ENCODE measurements at places on chromosomes 2 and 18.
A peak's percentile ranks its signal among the peaks of the same experiment; 100 is the strongest.

- DNase-seq, result no peak
Observed at GRCh38 chr2:173959358-173959884, 5.8 kb downstream of the SP3 start.

DNA sequence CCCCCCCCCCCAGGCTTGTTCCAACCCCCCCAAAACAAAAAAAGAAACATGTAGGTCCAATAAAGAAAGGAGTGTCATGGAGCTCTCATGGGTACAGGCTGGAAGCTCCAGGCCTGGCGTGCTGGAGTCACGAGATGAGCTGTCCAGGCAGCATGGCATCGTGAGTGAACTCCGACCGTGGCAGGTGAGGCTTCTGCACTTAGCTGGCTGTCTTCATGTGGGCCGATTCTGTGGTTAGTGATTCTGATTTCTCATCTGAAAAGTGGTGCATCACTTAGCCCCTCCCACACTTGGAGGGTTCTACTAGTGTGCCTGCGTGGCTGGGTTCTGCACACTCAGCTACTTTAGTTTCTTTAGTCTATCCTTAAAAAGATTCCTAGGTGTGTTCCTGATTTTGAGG, 126.4 kb upstream of the MGAT5 start:
- peak; percentile 78 for DNase-seq

GRCh38 chr18:35185771-35186170, 55.1 kb upstream of the ZNF397 start:
- DNase-seq, result no peak

GRCh38 chr2:21155365-21156136, 31.8 kb downstream of the TDRD15 start:
- DNase-seq, result no peak

- DNase-seq, result no peak
Observed at GRCh38 chr2:43149482-43150107, 76.8 kb downstream of the ZFP36L2 start.

DNA sequence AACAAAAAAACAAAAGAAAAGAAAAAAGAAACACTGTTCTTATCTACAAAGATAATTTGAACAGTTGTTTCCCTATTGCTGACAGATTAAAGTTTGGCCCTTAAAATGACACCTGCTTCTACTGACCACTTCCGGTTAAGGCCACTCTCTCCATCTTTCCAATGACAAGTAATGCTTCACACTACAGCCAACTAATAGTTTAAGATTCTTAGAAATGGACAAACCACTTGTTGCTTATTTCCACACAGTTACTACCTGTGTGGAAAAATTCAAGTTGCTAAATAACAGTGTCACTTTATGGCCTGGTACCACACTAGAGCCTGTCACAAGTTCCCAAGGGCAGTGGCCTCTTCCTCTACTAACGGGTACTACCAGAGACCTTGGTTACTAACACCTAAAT, 2.4 kb downstream of the TMEM185B start:
- DNase-seq, result peak; percentile 29

DNA sequence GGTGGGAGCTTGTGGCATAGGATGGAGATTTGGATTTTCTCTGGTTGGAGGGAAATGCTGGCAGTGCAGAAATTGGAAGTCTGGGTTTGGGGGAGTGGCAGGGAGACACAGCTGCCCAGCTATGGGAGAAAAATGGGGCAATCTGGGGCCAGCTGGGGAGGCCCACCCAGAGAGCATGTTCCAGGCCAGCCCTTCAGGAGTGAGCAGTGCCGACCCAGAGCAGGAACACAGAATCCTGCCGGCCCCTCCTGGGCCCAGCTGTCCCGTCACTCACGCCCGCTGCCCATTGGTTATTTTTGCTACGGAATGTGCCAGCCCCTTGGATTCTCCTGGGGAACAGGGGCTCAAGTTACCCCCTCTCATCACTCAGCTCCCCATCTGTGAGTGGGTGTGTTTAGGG, 4.9 kb downstream of the SPEG start:
- no peak for DNase-seq

GRCh38 chr18:13216711-13217465, 1.7 kb upstream of the LDLRAD4 start:
- DNase-seq, result peak; percentile 79

GRCh38 chr18:55220523-55220922, 261.3 kb upstream of the CCDC68 start:
- no peak for DNase-seq

DNA sequence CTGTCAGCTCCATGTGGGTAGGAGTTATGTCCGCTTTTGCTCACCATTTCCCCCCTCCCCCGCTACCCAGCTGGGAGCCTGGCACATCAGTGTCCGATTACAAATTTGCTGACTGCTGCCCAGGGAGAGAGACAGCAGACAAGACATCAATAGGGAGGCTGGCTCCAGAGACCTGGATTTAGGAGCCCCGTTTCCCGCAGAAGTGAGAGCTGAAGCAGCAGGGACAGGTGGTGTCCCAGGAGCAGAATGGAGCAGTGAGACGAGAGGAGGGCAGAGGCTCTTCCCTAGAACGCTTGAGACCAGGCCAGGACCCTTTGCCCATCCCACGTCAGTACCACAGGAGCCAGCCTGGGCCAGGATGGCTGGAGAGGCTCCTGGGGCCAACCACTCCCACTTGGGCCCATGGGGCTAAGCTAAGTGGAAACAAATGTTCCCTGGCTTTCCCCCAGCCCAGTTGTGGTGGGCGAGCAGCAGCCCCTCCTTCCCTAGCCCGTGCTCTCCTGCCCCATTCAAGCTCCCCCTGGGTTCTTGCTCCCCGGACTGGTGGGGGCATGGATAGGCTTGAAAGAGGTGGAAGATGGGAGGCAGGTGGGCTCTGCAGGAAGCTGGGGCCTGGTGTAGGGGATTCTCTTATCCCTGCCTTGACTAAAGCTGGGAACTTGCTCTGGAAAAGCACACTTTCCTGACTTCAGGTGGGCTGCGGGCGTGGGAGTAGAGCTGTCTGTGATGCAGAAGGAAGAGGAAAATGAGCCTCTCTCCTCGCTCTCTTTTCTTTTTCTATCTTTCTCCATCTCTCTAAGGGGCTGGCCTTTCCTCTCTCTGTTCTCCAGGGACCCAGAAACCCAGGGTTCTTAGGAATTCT, 4.1 kb upstream of the WNT6 start:
- DNase-seq, result peak; percentile 47

DNA sequence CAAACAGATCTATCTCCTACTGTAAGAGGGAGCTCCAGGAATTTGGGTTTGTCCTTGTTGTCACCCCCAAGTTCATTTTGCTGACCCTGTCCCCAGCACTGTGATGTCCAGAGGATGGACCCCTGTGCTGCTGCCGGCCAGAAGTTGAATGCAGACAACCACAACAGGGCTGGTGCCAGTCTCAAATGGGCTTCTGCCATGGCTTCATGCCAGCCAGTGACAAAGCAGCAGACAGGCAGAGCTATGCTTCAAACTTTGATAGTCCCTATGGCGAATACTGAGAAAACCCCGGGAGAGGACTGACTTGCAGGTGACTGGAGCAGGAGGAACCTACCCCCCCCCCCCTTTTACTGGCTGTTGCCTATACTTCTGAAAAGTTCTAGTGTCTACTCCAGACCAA, 3.2 kb downstream of the SMAD7 start:
- no peak for DNase-seq

GRCh38 chr18:46693996-46694395, 37.0 kb upstream of the LOXHD1 start:
- no peak for DNase-seq

DNA sequence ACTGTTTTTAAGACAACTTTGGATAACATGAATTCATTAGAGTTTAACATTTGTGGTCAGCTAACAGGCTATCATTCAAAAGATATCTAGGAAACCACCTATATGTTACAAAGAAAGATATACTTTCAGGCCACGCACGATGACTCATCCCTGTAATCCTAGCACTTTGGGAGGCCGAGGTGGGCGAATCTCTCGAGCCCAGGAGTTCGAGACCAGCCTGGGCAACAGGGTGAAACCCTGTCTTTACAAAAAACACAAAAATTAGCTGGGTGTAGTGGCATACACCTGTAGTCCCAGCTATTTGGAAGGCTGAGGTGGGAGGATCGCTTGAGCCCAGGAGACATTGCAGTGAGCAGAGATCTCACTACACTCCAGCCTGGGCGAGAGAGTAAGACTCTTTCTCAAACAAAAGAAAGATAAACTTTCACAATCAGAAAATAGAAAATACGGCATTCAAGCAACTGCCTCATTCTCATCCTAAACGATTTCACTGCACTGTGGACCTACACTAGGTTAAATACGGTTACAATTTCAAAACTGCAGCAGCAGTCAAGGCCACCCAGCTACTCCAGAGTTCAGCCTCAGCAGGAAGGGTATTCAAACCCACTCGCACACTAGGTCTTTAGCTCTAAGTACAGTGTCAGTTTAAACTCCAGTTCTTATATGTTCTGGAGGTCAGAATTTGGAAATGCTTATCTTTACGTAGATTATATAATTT, 250.0 kb upstream of the SLC39A10 start:
- DNase-seq, result no peak

DNA sequence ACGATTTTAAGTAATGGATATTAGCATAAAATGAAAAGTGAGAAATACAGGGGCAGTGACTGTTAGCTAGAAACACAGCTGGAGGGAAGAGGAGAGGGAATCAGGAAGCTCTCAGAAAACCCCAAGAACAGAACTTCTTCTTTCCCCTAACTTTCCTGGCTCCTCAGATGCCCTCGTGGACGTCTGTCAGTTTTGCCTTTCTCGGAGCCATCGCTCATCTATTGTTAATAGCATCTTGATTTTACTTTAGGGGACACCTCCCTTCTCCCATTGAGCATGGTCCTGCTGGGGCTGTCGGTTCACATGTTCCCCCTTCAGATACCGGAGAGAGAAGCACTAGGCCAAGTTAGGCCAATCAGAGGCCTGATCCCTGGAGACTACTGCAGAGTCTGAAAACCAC, 2.3 kb upstream of the PLEK start:
- no peak for DNase-seq

DNA sequence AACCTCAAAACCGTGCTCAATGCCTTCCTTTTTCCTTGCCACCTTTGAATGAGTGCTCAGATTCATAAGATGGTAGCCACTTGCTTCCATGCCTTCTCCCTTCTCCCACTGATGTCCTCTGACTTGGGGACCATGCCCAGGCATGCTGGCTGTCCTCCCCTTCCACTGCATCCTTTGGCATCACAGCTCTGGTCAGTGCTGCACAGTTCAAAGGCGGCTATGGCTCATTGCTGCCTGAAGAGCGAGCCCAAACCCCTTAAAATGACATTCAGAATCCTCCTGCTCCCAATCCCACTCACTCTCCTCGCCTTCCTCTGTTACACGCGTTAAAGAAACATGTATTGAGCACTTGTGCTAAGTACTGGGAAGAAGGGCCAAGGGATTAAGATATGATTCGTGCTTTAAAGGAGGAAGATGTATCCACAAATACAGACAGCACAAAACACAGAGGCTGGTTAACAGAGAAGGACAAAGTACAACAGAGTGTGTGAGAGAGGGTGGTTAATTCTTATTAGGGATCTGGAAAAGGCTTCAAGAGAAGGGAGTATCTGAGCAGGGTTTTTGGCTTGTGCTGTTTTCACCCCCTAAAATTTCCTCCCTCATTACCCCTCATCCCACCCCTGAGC, 81.8 kb downstream of the CERKL start:
- no peak for DNase-seq

GRCh38 chr2:30899516-30900054, 92.3 kb upstream of the CAPN13 start:
- DNase-seq, result peak; percentile 6

DNA sequence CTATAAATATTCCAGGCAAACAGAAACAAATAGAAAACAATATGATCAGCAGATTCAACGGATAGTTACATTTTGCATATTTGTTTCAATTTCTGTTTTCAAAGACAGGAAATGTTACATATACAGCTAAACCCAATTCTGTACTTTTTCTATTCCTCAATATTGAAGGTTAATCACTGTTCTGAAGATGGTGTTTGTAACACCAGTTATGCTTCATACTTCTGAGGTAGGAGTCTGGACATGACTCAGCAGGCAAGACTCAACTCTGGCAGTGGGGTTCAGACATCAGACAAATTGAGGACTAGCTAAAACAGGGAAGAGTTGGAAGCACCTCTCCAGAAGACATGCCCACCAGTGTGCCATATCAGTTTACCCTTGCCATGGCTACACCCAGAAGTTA, 16.6 kb downstream of the SERPINB13 start:
- DNase-seq, result no peak

DNA sequence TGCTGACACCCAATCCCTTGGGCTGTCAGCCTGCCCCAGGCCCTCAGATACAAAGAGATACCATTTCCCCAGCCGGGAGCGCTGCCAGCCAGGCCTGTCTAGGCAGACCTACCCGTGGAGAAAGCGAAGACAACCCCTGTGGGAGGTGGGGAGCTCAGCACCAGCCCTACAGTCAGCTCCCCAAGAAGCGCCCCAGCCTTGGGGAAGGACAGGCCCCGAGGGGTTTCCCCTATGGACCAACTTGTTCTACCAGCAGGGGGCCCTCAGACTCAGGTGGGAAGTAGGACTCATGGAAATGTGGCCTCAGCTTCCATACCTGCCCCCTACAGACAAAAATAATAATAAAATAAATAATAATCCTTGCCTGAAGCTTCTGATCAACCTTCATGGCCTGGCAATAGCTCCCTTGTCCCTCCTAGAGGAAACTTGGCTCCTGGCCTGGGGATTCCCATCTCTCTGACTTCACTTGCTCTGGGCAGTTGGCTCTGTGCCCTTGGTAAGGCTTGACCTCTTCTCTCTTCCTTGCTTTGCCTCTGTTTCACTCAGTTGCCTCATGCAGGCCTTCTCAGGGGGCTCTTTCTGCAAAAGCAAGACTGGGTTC, 7.0 kb downstream of the SLC35F6 start:
- no peak for DNase-seq

- DNase-seq, result no peak
Observed at GRCh38 chr2:60867848-60868247, 13.5 kb upstream of the REL start.

GRCh38 chr18:13658436-13659204, 67.7 kb downstream of the FAM210A start:
- DNase-seq, result no peak

DNA sequence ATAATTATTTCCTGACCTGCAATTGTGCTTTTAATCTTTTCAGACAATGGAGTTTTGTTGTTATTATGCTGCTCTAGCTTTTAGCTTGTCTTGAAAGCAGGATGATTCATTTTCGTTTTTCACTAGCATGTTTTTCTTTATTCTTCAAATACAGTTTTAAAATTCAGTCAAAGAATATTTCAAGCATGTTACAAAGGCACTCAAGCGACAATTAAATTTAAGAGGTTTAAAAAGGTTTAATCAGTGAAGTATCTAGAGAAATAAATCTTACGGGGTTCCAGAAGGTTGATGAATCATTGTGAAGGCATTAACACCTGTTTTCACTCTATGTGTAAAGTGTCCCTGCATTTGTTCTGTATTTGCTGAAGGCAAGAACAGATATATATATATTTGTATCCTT, 390.7 kb upstream of the TMEFF2 start:
- no peak for DNase-seq

GRCh38 chr2:160141419-160141818, 58.7 kb downstream of the ITGB6 start:
- DNase-seq, result no peak

- DNase-seq, result no peak
Observed at GRCh38 chr18:55327454-55327853, 260.5 kb downstream of the TCF4 start.
